IMR-90 (cell line): ENCODE measurements at places on chromosomes 4 and X.
A peak's percentile ranks its signal among the peaks of the same experiment; 100 is the strongest.

GRCh38 chrX:105526431-105526830 lies 295.9 kb upstream of the NRK start:
- no peak for DNase-seq

GRCh38 chrX:82765811-82766210 lies 742.3 kb upstream of the POU3F4 start:
- DNase-seq = no peak

DNA sequence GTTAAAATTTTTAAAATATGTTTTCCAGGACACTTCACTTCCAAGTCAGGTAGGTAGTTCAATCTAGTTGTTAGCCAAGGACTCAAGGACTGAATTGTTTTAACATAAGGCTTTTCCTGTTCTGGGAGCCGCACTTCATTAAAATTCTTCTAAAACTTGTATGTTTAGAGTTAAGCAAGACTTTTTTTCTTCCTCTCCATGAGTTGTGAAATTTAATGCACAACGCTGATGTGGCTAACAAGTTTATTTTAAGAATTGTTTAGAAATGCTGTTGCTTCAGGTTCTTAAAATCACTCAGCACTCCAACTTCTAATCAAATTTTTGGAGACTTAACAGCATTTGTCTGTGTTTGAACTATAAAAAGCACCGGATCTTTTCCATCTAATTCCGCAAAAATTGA lies 49.7 kb downstream of the XIAP start:
- DNase-seq = peak; percentile 68

DNA sequence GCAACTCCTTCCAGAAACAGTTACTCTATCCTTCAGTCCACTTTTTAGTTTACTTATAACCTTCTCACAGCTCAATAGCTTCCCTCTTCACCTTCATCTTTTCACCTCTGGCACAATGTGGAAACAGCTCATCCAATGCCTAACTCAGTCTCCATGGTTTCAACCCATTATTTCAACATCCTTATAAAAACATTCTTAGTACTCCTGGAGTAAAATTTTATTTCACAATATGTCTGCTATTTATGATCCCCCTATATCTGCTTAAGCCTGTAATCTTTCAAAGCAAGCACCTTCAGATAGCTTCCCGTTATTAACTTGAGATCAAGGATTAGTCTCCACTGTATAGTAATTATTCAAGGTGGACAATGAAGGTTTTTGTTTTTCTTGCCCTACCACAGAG lies 156.3 kb downstream of the GASK1B start:
- DNase-seq = peak; percentile 56

DNA sequence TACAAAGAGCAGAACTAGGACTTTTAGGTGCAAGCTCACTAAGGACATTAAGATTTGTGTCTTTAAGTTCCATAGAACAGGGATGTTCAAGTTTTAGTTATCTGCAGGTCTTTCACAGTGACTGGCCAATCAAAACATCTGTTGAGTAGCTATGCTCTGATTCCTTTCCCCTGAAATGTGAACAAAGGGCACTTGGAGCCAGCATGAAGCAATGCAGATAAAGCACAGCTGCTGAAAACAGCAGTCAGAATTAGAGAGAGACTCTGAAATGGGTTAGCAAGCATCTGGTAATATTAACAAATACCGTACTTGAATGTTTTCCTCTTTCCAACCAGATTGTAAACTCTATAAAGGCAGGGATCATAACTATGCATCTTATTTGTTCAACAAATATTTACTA lies 276.9 kb downstream of the RAB28 start:
- DNase-seq = no peak

DNA sequence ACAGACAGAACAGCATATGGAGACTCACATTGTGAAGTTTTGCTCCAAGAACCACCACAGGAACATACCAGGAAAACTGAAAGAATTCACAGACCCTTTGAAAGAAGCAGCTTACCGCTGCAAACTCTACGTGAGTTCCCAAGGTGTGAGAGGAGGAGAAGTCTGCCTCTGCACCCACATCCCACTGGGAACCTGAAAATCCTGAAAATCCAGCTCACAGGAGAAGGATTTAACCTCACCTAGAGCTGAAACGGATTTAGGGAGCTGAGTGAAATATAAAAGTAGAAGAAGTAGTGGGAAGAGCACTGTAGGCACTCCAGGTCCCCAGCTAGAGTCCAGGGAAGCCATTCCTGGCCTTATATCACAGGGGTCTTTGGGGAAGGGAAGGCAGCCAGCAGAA lies 80.0 kb downstream of the FHIP1A start:
- no peak for DNase-seq

DNA sequence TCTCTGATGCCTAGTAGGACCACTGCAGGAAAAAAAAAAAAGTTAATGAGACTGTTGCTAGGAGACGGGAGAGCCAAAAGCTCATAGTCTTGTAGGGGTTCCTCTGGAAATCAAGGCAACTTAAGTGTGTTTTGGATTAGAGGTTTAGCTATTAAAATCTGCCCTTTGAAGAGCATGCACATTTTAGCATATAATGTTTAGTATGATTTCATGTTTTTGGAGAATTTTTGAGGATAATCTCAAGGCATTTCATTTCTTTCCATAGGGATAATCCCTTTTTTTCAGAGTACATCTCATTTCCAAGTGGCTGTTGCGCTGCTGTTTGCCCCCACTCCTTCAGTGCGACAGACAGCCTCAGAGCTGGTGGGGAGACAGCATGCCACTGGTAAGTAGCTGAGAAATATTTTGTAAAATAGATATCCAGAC lies at the start of gene LINC00632:
Gene LINC00632, plus strand, starts transcription at position 339 of the 426 bp plus-strand sequence.
- DNase-seq = no peak

DNA sequence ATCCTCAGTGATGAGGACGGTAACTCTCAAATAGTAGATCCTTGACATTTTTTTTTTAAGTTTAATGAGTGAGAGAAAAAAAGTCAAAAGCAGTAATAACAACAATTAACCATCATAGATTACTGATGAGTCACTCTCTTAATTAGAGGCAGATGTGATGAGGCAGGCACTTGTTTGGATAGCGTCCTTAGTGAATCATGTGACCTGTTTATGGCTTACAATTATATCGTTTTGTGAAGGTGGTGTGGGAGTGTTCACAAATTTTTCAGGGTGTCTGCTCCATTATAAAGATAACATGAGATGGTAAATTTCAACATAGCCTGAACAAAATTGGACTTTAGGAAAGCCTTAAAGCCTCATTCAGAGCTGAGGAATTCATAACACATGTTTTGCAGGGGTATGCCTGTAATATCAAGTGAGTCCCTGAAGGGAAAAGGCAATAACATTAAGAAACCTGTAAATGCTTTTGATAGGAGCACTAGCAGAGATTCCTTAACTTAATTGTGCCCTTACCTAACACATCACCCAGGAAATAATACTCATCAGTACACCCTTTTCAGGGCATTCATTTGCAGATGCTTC lies 51.9 kb upstream of the XIAP start:
- peak; percentile 32 for DNase-seq

DNA sequence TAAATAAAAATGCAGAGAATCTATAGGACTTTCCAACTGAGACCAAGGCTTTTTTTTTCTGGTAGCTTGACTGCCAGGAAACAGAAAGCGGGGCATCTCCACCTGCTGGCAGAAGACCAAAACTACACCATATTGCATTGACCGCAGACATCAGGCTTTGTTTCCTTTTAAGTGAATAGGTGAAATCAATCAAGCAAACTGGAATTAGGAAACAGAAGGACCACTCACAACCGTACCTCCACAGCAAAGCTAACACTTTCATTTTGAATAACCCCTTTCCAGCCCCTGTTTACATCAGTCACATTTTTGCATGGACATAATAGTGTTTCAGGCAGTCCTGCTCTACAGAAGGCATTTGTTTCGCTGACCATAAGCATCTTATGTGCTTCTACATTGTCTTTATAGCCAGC lies 218.2 kb downstream of the IDS start:
- DNase-seq = peak; percentile 31

DNA sequence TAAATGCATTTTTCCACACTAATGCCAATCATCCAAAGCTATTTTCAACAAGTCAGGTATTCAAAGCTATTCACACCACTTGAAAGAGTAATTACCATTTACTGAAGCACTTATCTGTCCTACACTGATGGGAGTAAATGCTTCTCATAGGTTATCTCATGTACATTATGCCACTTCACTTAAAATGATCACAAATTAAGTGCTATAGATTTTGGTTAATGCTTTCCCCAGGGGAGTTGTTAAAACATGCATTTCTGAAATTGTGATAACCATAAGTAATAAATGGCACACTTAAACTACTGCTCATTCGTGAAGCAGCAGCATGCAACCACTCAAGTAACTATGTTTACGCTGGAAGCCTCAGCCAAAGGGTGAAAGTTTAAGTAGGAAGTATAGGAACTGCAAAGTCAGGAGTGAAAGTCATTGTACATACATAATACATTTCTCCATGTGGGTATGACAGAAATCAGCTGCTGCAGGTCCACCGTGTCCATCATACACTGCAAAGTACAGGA lies 6.6 kb downstream of the PPM1K start:
- no peak for DNase-seq

- no peak for DNase-seq
Observed at GRCh38 chr4:57144466-57144865, 34.3 kb upstream of the IGFBP7 start.

GRCh38 chr4:88794952-88795351 lies 97.3 kb upstream of the NAP1L5 start:
- no peak for DNase-seq

DNA sequence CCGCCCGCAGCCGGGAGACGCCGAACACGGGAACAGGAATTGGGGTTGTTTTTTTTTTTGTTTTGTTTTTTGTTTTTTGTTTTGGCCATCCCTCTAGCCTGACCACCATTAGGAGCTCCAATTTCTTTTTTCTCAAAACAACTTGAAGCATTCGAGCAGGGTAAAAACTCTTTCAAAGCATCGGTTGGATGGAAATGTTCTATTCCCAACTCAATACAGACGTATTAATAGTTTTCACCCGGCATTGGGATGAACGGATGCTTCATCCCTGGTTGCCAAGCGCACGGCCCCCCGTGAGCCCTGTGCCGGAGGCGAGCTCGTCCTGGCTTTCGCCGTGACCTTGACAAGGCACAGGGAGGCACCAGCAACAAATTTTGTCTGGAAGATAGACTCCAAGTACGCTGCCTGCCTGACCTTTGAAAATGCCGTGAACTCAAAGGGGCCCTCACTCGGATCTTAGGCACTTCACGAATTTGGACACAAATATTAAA lies 352 bp upstream of the MAP3K15 start:
- no peak for DNase-seq

DNA sequence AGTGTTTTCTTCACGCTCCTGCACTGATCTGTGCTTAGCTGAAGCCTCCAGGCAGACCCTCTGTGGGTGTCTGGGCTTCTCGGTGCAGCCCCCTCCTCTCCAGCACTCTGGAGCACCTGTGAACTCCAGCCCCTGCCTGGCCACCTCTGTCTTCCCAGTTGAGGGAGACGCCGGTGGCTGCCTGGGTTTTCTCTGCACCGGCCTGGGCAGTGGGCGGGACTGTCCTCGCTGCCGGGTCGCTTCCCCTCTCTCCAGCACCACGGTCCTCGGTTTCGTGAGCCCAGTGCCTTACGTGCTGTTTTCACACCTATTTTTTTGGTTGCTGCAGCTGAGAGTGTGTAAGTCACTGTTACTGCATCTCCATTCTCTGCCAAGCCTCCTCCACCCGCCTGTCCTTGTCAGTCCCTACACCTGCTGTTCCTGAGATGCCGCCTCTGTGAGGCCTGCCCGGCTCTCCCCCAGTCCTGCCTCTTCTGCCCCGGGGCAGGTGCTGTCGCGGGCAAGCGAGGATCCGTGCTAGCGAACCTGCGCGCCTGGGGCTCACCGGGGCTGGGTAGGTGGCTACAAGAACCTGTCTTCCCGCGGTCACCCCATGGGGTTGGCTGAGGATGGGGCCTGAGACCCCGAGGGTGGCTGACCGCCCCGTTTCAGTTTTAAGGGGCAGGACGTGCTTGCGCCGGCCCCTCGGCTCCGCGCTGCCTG lies 2.4 kb upstream of the FGFRL1 start:
- DNase-seq = no peak

DNA sequence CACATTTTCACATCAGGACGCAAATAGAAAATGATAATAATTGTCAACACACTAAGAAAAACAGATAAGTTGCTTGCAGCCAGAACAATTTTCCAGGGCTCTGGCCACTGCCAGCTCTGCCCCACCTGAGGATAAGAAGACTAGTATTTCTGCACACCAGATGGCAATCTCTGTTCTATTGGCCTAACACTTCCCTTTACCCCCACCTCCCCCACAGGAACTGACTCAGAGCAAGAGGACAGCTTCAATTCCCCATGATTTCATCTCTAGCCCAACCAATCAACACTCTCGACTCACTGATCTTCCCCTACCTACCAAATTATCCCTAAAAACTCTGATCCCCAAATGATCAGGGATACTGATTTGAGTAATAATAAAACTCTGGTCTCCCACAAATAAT lies 164.0 kb downstream of the SMARCA1 start:
- peak; percentile 31 for DNase-seq

DNA sequence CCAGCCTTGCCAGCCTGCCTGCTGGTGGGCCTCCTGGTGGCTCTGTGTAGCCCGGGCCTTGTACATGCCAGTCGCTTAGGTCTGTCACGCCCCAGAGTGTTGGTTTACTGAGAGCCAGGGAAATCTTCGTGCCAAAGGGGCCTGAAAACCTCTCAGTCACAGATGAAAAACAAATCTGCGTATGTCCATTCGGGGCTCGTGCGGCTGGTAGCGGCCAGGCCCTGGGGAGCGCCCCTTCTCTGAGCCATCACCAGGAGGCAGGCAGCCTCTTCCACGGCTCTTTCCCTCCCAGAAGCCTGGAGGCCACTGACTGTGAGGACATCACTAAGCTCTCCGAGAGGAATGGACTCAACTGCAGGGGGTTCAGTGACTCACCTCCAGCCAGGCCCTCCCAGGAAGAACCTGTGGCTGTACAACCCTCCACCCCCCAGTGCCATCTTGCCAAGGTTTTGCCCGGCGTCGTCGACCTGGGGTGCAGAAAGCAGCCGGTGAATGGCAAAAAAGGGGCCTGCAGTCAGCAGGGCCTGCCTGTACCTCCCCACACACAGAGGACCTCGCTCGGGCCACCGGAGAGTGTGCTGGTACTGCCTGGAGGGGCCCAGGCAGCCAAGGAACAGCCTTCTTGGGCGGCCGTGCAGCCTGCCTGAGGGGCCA lies 162.2 kb downstream of the BCOR start:
- no peak for DNase-seq

DNA sequence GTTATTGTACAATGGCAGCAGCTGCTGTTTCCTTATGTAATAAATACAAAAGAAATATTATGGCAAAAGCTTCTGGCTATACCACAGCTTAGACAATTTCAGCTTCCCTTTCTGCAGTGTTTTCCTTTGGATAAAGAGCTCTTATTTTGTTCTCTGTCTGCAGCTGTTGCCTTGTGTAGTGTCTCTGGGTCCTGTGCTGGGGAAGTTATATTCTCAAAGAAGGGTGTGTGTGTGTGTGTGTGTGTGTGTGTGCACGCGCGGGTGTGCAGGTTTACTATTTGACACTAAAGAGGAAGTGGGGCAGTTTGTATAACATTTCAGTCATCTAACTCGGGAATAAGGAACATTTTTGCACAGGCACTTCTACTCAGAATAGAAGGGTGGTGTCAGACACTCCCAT lies 83.6 kb downstream of the REPS2 start:
- no peak for DNase-seq

DNA sequence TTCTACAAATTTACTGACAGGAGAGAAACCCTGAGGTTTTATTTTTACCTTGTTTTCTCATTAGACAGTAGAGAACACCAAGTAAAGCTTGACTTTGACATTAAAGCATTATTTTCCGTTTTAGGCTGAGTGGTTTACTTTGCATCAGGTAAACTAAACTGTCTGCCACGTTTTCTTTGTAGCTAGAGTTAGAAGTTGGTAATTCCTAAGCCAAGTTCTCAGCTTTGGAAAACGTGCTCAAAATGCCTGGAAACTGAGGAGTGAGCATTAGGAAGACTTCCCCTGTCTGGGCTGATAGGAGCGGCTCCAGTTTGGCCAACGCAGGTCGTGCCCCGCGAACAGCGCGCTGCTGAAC lies 819 bp downstream of the PDLIM3 start:
- no peak for DNase-seq
